ENCODE measurements at places on chromosomes 1 and 21.

DNA sequence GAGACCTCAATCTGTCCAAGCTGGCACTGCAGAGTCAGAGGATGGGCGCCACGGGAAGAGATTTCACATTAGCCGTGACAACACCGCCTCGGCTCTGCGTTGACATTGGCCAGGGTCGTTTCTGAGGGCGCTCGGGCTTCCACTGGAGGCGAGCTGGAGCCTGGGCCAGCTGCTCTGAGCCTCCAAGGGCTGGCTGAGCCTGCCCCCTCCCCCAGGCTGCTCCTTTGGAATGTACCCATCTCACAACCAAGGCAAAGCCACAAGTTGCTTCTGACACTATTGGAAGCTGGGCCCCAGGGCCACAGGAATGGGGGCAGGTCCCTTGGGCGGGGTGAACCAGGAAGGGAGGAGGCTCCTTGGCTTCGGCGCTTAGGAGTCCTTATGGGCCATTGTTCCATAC lies 12.7 kb downstream of the GPR3 start:
- DNase-seq: no peak

DNA sequence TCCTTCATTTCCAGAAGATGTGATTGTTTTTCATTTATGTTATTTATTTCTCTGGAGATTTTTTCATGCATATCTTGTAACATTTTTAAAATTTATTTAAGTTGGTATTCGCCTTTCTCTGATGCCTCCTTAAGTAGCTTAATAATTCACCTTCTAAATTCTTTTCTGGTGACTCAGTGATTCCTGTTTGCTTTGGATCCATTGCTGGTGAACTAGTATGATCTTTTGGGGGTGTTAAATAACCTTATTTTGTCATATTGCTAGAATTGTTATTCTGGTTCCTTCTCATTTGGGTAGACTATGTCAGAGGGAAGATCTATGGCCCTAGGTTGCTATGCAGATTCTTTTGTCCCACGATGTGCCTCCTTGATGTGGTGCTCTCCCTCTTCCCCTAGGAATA lies 1347.2 kb upstream of the B3GALT2 start:
- no peak for DNase-seq

DNA sequence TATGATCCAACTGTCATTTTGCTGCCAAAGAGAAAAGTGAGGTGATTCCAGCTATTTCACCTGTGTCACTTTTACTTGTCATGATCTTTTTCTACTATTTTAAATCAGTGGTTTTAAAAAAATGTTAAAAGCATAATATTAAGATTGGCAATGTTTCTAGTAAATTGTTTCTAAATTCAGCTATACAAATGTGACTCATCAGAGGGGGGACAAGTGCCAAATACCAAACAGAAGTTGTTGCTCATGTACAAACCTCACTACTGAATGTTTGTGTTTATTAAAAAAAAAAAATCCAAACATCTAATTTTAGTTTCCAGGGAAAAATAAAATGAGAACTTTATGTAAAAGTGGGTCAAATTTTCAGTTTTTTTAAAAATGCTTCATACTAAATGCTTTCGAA lies 346.2 kb upstream of the SNX7 start:
- DNase-seq: no peak

DNA sequence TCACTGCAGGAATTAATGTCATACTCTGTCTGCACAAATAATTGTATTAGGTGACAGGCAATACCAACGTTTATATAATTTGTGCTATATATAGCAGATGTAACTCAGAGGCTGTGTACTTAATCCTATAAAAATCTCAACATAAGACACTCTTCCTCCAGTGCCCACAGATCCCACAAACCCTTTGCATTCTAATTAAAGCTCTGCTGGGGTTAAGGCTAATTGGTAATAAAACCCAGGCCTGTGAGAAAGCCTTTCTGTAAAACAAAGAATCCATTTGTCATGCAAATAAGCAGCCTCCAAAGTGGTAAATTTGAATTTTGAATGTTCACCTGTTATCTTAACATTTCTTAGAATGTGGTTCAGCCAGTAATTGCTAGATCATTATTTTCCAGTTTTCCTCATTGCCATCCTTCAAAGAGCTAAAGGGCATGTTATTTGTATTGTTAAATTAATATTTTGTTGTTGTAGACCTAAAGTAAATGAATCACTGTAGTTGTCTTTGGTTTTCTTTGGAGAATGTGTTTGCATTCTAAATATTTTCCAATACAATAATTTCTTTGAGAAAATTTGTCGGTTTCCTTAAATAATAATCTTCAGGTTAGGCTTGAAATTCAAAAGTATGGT lies 46.3 kb upstream of the PRDX6 start:
- DNase-seq: no peak

DNA sequence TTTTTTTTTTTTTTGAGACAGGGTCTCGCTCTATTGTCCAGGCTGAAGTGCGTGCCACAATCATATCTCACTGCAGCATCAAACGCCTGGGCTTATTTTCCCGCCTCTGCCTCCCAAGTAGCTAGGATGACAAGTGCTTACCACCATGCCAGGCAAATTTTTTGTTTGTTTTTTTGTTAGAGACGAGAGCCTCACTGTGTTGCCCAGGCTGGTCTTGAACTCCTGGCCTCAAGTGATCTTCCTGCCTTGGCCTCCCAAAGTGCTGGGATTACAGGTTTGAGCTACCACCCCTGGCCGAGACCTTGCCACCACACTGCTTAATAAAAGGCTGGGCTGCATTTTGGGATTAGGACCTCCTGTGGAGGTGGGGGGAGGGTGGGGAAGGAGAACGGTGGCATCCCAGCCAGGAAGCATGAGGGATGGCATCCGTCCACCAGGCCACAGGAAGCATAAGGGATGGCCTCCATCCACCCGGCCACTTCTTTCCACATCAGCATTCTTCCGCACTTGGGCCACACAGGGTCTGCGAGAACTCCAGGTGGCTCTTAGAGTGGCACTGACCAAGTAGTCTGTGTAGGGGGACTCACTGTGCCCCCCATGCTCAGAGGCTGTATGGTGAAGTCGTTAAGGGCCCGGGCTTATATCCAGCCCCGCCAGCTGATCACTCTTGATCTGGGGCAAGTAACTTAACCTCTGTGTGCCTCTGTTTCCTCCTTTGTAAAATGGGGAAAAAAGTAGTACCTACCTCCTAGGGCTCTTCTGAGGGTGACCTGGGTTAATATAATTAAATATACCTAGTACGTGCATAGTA lies 75.0 kb downstream of the GALNT2 start:
- no peak for DNase-seq

GRCh38 chr1:42936309-42937078 lies 22.2 kb downstream of the SLC2A1 start:
- DNase-seq: no peak

GRCh38 chr1:170619241-170620028 lies 44.5 kb upstream of the PRRX1 start:
- no peak for DNase-seq

DNA sequence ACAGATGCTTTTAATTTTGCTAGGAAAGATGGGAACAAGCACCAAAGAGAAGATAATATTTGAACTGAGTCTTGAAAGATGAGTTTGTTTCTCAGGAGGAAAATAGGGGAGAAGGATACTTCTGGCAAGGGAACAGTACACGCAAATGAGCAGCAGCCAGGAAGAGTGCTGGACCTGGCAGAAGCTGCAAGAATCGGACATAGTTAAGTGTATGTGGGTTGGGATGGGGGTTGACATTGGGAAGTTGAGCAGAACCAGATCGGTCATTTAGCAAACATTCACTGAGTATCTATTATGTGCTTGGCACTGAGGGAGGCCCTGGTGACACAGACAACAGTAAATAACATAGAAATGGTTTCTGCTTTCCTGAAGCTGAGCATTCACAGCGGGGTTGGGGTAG lies 198.8 kb downstream of the PLPP3 start:
- no peak for DNase-seq

- no peak for DNase-seq
Measured at GRCh38 chr1:27116232-27116631, 38.7 kb downstream of the SLC9A1 start.

GRCh38 chr1:25445993-25446538 lies 15.4 kb downstream of the MACO1 start:
- no peak for DNase-seq

GRCh38 chr1:41409825-41410224 lies 48.6 kb downstream of the FOXO6 start:
- DNase-seq: no peak

DNA sequence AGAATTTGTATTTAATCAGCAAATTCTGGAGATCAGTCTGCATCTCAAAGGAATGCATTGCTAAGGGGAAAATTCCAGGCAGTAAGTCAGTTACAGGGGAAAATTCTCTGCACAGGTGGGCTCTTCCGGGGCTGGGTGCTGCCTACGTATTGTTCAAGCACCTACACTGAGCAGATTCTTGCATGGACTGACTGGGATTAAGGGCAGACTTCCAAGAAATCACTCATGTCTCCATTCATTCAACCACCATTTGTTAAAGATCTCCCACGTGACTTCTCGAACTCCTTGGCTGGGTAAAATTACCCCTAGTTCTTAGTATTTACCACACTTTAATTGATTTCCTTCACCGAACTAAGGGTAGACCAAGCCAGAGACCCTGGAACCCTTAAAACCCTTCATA lies 28.2 kb upstream of the KCNE1 start:
- no peak for DNase-seq

GRCh38 chr21:26389971-26390641 lies 183.0 kb downstream of the CYYR1 start:
- DNase-seq: no peak
